GM18507 (cell line): ENCODE measurements at places on chromosomes 16 and 17.
A peak's percentile ranks its signal among the peaks of the same experiment; 100 is the strongest.

- no peak for DNase-seq
These were observed 970 bp upstream of the HSD11B2 start for GRCh38 chr16:67429799-67430503.

DNA sequence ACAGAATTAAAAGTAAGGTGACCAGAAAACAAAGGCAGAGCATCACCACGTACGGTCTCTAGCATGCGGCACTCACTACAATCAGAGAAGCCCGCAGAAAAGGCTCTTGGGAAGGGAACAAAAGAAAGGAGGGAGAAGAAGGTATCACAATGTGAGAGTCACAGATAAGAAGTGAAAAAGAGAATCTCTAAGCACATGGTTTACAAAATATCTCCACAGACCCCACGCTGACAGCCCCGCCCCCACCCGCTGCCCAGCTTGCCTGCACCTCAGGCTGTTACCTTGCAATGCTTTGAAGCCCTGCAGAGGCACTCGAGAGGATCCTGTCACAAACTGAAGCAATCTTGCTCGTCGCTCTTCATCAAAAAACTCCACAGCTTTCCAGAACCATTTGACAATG lies 40.5 kb downstream of the CEP95 start:
- DNase-seq = no peak

GRCh38 chr17:80717720-80718083 lies 173.1 kb downstream of the RPTOR start:
- DNase-seq = no peak

- no peak for DNase-seq
These were observed 119.0 kb upstream of the CDC42EP4 start for GRCh38 chr17:73430848-73431247.

- no peak for DNase-seq
These were observed 1.6 kb downstream of the CA4 start for GRCh38 chr17:60151355-60151754.

GRCh38 chr16:71406316-71406715 lies 35.5 kb downstream of the TLE7 start:
- DNase-seq = no peak

- DNase-seq = no peak
These were observed 116.9 kb downstream of the TANC2 start for GRCh38 chr17:63082952-63083351.

DNA sequence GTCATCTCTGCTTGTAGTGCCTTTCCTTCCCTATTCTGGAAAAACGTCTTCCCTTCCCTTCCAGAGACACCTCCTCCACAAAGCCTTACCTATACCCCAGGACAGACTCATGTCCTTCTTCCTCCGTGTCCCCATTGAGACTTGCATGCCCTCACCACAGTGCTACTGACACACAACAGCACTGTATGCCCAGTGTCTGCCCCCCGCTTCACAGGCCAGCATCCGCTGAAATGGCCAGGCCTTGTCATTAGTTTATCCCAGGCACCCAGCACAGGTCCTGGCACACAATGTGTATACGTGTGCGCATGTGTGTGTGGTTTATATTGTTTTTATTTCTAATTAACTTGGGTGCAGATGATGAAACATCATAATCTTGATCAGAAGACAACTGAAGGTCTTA lies 130.1 kb upstream of the CCL2 start:
- DNase-seq = no peak

DNA sequence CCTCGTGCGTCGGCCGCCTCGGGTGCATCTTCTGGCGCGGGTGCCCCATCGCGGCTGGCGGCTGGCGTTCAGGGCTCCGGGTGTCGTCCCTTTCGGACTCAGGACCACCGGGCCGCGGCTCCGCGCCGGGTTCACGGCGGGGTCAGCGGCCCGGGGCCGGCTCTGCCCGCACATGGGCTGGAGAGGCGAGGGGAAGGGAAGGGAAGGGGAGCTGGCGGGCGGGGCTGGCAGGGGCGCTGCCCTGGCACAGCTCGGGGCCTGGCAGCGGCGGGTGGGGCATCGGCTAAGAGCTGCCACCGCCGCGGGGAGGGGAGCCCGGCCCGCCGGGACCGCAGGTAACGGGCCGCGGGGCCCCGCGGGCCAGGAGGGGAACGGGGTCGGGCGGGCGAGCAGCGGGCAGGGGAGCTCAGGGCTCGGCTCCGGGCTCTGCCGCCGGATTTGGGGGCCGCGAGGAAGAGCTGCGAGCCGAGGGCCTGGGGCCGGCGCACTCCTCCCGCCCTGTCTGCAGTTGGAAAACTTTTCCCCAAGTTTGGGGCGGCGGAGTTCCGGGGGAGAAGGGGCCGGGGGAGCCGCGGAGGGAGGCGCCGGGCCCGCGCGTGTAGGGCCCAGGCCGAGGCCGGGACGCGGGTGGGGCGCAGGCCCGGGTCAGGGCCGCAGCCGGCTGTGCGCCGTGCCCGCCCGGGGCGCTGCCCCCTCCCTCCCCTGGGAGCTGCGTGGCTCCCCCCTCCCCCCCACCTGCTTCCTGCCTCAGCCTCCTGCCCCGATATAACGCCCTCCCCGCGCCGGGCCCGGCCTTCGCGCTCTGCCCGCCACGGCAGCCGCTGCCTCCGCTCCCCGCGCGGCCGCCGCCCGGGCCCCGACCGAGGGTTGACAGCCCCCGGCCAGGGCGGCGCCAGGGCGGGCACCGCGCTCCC lies 646 bp downstream of the HIC1 start:
- no peak for DNase-seq

- DNase-seq = no peak
These were observed 3.6 kb downstream of the ARL6IP1 start for GRCh38 chr16:18797746-18798145.

- DNase-seq = no peak
These were observed 8.4 kb downstream of the CLUH start for GRCh38 chr17:2703181-2703580.

GRCh38 chr16:11093572-11094074 lies 149.3 kb downstream of the CLEC16A start:
- DNase-seq = no peak

GRCh38 chr16:30553393-30553899 lies 4.7 kb downstream of the ZNF764 start:
- no peak for DNase-seq

DNA sequence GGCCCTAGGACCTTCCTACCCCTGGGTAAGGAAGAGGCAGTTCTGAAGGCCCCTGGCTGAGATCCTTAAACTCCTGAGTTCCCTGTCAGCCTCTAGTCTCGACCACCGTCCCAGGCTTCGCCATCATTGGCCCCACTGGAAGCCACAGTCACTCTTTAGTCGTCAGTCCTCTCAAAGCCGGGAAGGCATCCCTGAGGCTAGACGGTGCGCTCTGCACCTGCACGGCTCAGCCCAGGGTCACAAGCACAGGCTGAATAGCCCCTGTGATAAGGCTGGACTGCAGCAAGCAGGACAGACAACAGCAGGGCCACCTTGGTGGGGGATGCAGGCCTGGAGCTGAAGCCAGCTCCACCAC lies 3.3 kb upstream of the HEXIM1 start:
- DNase-seq = no peak

- DNase-seq = no peak
These were observed 109.2 kb downstream of the CCT6B start for GRCh38 chr17:34851961-34852540.

DNA sequence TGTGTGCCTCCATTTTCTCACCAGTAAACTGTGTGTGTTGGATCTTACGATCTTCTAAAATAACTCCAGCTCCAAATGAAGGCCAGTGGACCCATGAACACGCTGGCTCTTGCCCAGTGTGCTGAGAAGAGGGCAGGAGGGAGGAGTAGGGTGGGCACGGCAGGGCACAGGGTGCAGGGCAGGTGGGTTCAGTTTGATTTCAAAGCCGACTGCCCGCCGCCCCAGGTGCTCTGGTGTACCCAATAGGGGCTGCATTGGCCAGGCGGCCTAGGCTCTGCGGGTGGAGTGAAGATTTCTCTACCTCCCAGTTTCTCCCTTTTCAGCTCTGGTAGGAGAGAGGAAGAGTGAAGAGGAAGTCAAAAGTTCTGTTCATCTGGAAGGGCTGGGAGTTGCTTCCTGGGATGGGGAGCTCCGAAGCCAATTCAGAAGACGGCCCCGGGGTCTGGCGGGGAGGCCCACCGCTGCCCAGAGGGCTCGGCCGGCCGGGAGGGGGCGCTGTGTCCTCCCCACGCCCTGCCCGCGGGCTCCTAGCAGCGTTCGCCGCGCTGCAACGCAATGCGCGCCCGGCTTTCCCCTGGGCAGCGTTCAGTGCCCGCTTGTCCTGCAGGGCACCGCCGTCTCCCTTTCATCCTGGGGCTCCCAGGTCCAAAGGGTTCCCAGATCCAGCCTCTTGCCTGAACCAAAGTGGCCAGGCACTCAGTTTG lies 1.1 kb upstream of the CRHR1 start:
- no peak for DNase-seq

DNA sequence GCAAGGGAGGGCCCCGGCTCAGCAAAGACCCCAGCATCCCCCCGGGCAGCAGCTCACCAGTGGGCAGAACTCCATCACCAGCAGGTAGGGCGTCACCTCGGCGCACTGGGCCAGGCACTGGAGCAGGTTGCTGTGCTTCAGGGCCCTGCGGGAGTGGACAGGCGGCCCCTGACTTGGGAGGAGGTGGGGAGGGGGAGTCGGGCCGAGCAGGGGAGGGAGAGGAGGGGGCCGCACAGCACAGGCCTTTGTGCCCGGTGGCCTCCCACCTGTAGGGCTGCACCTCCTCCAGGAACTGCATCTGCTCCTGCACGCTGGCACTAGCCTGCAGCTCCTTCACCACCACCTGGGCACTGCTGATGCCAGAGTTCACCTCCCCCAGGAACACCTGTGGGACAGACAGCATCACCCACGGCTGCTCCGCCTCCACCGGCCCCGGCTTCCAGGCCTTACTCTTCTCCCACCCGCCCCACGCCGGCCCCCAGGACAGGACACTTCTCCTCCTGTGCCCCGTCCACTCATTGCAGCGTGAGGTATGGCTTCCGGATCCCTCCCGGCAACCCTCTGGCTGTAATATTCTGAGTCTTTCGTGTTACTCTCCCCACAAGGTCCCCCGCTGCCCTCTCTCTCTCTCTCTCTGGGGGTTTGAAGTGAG lies 37.7 kb upstream of the PVALEF start:
- DNase-seq = no peak

DNA sequence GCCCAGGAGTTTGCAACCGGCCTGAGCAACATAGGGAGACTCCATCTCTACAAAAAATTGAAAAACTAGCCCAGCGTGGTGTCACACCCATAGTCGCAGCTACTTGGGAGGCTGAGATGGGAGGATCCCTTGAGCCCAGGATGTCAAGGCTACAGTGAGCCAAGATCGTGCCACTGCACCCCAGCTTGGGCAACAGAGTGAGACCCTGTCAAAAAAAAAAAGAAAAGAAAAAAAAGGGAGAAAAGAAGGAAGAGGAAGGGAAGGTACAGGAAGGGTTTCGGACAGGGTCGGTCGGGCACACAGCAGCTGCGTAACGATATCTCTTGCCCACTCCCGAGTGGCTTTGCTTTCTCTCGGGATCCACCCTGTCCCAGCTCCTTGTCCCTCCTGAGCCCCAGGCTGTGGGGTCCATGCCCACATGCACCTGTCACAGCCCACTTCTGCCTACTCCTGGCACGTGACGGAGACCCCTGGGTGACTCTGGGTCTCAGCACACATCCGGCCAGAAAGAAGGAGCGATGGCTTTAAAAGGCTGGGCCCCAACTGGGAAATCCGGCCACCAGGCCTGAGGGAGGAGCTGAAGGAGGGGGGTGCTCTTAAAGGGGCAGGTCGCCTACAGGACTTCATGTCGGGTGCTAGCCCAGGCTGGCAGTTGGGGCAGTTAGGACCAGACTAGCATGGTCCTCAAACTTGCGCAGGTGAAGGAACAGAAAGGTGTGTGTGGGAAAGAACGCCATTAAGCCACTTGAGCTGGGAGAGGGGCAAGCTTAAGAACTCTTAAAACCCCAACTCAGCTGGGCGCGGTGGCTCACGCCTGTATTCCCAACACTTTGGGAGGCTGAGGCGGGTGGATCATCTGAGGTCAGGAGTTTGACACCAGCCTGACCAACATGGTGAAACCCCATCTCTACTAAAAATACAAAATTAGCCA lies at the start of gene GHDC:
GHDC (minus strand) TSS at position 526 of the 931 bp plus-strand sequence. CDS start 913 bp downstream, outside the sequence.
- DNase-seq = peak; percentile 75

DNA sequence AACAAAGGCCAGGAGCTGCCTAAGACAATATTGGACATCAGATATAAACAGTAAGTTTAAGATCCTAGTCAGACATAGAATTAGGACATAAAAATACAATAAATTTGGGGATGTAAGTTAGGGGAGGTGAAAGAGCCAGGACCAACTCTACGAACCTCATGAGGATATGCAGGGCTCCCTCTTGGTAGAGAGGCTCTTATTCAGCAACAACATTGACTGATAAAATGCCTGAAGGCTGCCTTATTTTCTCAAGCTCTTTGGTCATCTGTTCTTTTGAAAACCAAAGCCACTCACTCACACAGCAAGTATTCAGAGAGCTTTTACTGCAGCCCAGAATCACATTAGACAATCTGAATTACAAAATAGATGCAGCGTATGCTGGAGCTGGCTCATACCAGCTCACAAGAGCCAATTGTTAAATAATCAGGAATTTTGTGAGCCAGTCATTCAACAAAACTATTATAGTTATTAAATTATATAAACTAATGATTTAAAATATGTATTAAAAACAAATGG lies 108.6 kb upstream of the CLEC3A start:
- no peak for DNase-seq

- no peak for DNase-seq
These were observed 82.8 kb downstream of the METRNL start for GRCh38 chr17:83162035-83162745.

DNA sequence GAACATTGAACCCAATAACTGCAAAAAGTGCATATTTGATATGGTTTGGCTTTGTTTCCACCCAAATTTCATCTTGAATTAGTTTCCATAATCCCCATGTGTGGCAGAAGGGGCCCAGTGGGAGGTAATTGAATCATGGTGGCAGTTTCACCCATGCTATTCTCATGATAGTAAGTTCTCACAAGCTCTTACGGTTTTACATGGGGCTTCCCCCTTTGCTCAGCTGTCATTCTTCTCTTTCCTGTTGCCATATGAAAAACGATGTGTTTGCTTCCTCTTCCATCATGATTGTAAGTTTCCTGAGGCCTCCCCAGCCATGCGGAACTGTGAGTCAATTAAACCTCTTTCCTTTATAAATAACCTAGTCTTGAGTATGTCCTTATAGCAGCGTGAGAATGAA lies 127.6 kb downstream of the CHD9NB start:
- no peak for DNase-seq

DNA sequence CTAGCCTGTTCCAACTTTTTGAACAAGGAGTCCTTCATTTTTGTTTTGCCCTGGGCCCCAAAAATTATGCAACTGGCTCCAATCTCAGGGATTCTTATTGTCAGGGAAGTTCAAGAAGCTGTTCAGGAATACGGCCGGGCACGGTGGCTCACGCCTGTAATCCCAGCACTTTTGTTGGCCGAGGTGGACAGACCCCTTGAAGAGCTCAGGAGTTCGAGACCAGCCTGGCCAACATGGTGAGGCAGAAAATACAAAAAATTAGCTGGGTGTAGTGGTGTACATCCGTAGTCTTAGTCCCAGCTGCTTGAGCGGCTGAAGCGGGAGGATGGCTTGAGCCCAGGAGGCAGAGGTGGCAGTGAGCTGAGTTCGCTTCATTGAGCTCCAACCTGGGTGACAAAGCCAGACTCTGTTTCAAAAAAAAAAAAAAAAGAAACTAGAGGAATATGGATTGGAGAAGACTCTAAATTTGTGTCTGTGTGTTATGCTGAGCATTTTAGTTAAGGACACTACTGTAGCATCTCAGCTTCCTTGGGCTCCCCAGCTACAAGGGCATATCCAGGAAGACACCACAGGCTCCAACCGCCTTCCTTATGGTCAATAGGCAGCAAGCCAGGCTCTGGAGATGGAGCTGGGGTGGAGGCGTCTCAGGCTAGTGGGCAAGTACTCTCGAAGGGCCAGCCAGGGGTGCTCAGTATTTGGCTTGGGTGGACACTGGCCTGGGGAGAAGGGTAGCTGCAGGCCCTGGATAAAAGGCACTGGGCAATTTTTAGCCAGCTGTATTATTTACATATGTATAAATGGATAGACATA lies 56.8 kb upstream of the CREBBP start:
- no peak for DNase-seq
